ENCODE measurements at places on chromosomes 4 and X.
A peak's percentile ranks its signal among the peaks of the same experiment; 100 is the strongest.

- no peak for DNase-seq
Measured at GRCh38 chr4:17490575-17491059, 21.3 kb downstream of the QDPR start.

DNA sequence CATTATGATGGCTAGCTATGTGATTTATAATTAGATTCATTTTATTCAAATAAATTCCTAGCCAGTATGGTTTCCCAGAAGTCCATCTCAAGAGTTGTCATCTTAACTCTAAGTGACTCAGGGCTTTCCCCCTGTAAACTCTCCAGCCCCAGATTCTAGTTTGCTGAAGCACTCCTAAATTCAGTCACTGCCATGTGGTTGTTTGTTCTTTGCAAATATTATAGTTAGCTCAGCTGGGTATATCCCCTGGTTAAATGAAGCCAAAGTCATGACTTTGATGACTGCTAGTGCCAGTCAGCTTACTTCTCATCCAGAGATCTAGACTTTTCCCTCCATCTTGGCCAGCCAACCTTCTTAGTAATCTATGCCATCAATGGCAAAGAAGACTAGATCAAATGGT is 126.0 kb downstream of the GRIA3 start:
- DNase-seq = no peak

- no peak for DNase-seq
Measured at GRCh38 chr4:32988165-32988811, 2268.1 kb downstream of the PCDH7 start.

- no peak for DNase-seq
Measured at GRCh38 chr4:41822325-41822724, 73.8 kb upstream of the PHOX2B start.

- DNase-seq = no peak
Measured at GRCh38 chr4:52933738-52934137, 71.6 kb downstream of the RASL11B start.

GRCh38 chrX:67585401-67585800 is 41.6 kb downstream of the AR start:
- no peak for DNase-seq

- DNase-seq = no peak
Measured at GRCh38 chr4:173717581-173717980, 187.6 kb upstream of the HAND2 start.

- DNase-seq = no peak
Measured at GRCh38 chrX:10457092-10457491, 163.3 kb downstream of the MID1 start.

- DNase-seq = no peak
Measured at GRCh38 chr4:107893171-107894137, 37.9 kb upstream of the CYP2U1 start.

DNA sequence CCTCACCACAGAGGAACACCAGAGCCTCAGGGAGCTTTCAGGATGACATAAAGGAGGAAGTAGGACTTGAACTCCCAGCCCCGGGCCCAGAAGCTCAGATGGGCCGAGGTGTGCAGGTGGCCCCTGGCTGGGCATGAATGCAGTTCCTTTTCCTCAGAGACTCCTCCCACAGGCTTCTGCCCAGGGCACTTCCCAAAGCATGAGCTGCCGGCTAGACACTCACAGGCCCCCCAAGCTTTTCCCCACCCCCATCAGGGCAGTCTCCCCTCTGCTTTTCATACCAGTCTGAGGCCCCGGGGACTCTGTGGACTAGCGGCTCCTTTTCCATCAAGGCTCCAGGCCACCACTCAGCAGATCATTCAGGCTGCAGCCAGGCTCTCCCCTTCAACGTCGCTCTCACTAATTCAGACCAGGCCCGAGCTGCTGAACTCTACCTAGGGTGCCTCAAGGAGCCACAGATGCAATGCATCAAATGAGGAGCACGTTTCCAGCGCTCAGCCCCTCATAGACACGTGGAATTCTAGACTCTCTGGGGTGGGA is 36.9 kb downstream of the HMX1 start:
- no peak for DNase-seq

- DNase-seq = no peak
Measured at GRCh38 chrX:116499780-116500179, 37.0 kb upstream of the CT83 start.

GRCh38 chrX:65679071-65679540 is 11.7 kb downstream of the MSN start:
- DNase-seq = no peak

DNA sequence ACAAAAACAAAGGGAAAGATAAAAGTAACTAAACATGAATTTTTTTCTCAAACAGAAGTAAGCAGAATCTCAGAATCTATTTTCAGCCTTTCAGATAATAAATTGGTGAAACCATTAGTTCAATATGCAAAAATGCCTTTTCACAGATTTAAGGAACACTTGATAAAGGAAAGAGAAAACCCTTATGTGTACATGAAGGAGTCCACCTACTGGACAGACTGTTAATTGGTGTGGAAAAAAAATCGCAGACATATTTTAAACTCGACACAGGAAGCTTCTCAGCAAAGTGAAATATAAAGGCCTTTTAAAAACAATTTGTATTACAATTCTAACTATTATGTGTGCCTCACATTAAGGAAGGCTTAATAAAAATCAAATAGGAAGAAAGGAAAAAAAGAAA is 22.3 kb downstream of the COX7B2 start:
- no peak for DNase-seq

DNA sequence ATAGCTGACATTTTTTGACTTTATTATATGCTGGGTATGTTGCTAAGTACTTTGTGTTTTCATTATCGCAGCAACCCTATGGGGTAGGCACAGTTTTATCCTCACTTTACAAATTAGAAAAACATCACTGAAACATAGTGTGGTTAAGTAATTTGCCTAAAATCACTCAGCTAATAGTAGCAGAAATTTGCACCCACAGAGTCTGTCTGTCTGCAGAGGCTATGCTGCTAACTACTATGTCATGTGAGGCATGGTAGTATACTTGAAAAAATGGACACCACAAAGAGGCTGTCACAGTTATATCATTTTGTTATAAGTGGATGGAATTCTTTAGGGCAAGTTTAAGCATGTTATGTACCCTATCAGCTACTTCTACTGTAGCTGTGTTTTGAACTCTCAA is 69.0 kb downstream of the STAG2 start:
- DNase-seq = no peak

DNA sequence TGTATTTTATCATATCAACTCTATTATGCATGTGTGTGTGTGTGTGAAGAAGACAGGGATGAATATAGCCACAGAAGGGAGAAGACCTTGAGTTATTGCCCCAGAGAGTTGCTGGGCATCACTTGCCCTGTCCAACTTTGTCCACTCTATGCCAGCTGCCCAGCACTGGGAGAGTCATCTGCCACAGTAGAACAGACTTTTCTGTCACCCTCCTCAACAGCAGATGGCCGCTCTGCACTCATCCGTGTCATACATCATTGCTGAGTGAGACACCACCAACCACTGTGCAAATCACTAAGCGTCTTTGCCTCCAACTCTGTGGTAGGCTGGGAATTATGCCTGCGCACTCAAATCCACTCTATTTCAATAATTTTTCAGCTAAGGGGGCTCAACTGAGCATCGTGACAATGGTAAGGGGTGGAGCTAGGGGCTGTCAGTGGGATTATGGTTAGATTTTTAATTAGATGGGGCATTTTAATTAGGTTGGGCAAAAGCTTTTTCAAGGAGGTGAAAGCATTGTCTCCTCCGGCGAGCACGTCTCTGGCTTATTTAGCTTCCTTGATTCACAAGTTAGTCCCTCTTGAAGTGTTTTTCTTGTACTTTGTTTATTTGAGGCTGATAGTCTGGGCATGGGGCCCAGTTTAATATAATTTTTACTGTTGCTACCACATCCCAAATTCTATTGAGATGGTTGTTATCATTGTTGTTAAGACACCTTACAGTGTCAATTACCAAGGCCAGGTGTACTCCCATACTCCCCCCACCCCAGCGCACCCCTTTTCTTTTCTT is 100.1 kb upstream of the KLF3 start:
- no peak for DNase-seq

GRCh38 chr4:26015133-26015651 is 101.2 kb downstream of the SMIM20 start:
- DNase-seq = no peak

DNA sequence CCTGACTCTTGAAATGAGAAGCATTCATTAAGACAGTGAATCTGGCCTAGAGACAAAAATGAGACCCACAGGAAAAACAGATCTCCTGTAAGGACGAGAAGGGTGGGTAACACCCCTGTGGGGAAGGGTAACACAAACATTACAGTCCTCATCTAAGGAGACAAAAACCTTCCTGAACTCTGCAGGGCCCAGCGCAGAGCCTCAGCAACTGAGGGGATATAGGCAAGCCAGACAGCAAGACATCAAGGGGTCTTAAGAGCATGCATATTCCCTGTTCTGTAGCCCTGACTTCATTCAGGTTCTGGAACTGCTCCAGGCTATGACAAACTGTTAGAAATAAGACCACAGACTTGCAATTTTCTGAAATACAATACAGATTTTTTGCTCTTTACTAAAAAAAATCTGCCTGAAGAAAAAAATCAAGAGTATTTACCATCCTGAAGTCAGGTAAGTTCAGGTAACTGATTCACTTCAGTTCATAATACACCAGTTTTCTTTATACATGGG is 15.5 kb downstream of the COX18 start:
- no peak for DNase-seq

GRCh38 chr4:24249972-24250371 is 334.4 kb downstream of the DHX15 start:
- no peak for DNase-seq

DNA sequence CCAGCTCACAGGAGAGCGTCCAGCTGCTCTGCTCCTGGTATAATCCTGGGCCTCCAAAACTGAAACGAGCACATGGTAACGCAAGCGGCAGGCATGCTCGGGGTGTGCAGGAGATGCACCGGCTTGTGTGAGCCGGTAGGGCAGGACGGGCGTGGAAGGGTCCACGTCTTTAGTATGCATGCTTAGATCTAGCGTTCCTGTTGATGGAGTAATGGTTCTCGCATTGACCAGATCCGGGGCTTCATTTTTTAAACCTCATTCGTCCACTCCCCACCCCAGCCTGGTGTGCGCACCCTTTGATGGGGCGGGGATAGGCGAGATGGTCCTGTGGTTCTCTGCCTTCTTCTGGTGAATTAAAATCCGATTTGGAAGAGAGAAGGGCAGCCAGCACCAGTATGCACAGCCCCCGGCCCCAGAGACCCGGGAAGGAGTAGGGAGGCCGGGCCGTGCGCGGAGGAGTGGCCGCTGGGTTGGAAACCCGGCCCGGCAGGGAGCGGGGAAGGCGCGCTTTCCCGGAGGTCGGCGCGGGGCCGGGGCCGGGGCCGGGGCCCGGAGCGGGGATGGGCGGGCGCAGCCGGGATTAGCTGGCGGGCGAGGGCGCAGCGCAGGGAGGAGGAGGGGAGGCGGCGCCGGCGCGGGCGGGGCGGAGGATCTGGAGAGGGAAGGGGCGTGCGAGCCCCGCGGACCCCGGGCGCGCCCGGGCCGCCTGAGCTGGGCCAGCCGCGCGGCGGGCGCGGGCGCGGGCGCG is 39.9 kb downstream of the FAM149A start:
- no peak for DNase-seq

GRCh38 chrX:130704053-130705038 is 198.7 kb downstream of the ENOX2 start:
- DNase-seq = no peak

- DNase-seq = no peak
Measured at GRCh38 chr4:145828802-145829485, 109.7 kb downstream of the ZNF827 start.

- DNase-seq = no peak
Measured at GRCh38 chr4:86947501-86948120, 12.8 kb downstream of the AFF1 start.

DNA sequence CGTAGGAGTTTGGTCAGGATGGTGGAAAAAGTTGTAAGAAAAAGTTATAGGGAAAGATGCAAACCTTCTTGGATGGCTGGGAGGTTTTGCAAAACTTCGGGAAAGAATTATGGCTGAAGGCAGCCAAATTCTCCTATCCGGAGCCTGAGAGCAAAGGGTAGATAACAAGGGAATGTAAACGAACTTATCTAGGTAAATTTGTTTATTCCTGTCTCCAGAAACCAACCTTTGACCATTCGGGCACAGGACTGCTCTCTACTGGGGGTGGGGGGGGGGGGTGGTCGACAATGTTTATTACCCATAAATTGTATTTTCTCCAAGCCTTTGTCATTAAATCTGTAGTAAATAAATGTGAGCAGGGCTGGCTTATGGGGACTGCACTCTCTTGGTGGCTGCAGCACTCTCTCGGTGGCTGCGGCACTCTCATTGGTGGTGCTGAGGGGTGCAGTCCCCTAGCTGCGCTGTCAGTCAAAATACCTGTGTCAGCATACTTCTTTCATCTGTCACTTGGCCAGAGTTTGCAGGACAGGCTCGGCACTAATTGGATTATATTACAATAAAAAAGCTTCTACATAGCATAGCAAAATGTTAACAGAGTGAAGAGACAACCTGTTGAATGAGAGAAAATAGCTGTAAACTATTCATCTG is 827.8 kb downstream of the SH3BGRL start:
- no peak for DNase-seq

GRCh38 chr4:6470502-6471306 is 1.7 kb downstream of the PPP2R2C start:
- no peak for DNase-seq

DNA sequence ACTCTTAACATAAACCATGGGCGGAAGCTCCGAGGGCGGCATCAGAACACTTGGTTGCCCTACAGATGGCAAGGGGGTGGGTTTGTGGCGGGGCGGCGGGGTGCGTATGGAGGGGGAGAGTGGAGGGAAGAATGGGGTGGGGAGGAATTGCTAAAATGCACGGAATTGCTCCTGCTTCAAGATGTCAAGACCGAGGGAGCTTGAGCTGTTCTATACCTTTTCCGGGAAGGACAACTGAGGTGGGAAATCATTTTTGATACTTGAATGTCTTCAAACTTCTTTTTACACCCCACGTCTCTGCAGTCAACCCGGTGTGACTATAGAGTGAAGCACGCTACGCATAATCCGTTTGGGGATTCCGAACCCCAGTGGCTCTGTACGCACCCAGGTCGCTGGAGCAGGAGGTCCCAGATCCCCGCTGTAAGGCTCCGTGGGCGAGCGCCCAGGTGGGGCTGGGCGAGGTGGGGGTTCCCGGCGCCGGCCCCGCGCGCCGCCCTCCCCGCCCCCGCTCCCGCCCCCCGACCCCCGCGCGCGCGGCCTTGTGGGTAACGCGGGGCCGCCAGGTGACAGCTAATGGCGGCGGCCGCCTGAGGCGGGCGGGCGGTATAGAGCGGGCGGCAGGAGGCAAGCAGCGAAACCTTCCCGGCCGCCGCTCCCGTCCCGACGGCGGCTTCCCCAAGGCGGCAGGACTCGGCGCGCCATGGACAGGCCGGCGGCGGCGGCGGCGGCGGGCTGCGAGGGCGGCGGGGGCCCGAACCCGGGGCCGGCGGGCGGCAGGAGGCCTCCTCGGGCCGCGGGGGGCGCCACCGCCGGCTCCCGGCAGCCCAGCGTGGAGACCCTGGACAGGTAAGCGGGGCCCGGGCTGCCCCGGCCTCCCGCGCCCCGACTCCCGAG is at the start of gene MTMR1:
MTMR1 (plus strand) TSS at position 566 of the 894 bp plus-strand sequence; CDS start at position 701, 135 bp downstream.
- DNase-seq = peak; percentile 45

GRCh38 chr4:147056940-147057610 is 111.4 kb upstream of the TTC29 start:
- no peak for DNase-seq

GRCh38 chr4:39970671-39971640 is 6.8 kb downstream of the PDS5A start:
- no peak for DNase-seq
